ENCODE measurements at places on chromosomes 5 and 9.

DNA sequence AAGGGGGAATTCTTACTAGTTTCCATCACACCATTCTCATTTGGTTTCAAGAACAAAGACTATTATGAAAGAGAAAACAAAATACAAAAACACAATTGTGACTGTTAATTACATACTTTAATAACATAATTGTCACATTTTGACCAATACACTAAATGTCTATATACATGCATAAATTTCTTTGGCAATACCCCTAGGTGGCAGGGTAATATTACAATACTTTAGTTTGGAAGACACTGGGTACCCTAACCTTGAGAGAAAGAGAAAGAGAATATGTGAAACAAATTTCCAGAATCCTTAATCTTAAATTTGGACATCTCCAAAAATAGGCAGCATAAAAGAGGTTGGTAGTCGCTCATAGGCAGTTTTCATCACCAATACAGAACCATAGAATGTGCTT lies 619.6 kb upstream of the ADAMTS16 start:
- DNase-seq: no peak

- no peak for DNase-seq
Observed at GRCh38 chr5:152686931-152687330, 281.9 kb upstream of the NMUR2 start.

DNA sequence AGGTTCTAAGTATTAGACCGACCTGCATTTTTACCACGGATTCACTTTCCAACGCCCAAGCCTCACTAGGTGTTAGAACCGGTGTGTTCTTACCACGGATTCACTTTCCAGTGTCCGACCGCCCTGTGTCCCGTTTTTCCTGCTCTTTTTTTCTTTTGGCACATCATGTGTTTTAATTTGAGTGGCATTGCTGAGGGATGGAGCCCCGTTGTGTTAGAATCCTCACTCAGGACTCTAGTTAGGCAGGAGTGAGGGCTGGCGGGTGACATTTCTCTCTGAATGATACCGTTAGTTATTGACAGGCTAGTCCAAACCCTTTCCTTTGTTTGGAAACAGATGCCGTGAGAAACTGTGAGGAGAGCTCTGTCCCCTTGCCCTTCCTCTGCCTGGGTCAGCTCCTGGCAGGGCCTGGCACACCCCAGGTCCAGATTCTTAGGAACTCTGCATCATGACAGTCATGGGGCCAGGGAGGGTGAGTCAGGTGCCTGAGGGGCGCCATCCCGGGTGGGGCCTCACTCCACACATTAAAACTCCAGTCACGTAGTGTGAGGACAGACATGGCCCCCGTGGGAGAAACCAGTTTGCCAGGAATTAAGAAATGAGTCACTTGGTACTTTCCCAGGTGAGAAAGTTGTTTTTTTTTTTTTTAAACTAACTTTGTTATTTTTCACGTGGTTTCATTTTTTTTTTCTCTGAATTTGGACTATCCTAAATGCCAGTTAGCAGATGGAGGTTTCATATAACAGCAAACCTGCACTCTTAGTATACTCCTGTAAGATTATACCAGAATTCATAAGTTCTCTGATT lies 15.8 kb downstream of the EXOC3 start:
- no peak for DNase-seq

DNA sequence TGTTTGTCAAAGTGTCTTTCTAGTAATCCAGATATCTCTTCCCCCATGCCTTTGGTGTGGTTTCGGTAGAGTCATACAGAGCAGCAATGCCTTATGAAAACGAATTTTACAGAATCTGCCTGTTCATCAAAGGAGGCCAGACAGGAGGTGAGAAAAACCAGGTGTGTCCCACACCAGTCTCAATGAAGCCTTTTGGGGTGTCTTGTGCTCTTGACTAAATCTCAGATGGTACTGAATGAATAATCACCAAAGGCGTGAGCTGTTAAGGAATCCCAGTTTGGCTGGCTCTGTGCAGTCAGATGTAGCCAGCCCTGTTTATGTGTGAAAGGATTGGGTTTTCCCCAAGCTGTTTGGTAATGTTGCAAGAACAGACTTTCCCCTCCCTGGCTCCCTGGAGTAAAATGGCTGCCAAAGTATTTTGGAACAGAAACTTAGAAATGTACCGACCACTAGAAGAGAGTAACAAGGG lies 70.8 kb upstream of the CDKN2B start:
- DNase-seq: no peak

DNA sequence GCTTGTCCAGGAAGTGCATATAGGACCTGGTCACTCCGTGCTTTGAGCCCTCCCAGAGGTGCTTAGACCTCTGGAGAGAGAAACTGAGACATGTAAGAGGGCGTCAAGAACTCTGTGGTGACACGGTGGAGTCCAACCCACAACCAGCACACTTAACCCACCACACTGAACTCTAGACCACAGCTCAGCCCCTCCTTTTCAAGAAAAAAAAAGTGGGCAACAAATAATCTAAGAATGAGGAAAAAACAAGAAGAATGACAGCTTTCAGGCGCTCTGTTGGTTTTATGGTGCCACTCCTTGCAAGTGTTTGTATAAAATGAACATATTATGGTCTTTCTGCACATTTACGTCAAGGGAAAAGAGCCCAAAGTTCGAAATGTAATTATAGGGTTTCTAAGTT lies 50.2 kb upstream of the SNAPC3 start:
- DNase-seq: no peak

GRCh38 chr5:39294736-39295135 lies 69.6 kb downstream of the C9 start:
- DNase-seq: no peak

DNA sequence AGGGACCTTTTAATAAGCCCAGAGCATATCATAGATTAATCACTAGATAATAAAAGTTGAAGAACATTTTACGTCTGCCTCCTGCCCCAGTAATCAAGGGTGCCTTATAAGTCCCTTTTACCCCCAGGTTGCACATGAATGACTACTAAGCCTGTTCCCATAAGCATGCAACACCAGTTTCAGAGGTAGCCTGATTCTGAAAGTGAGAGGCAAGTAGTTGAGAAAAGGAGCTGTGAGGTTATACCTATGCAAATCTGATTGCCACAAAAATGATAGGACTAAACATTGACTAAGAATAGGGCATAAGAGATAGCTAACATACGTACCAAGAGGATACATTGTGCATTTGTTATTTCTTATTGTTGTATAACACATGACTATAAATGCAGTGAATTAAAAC lies 681.9 kb downstream of the ISL1 start:
- DNase-seq: no peak

- DNase-seq: no peak
Observed at GRCh38 chr9:86659413-86660046, 287.8 kb downstream of the GAS1 start.

DNA sequence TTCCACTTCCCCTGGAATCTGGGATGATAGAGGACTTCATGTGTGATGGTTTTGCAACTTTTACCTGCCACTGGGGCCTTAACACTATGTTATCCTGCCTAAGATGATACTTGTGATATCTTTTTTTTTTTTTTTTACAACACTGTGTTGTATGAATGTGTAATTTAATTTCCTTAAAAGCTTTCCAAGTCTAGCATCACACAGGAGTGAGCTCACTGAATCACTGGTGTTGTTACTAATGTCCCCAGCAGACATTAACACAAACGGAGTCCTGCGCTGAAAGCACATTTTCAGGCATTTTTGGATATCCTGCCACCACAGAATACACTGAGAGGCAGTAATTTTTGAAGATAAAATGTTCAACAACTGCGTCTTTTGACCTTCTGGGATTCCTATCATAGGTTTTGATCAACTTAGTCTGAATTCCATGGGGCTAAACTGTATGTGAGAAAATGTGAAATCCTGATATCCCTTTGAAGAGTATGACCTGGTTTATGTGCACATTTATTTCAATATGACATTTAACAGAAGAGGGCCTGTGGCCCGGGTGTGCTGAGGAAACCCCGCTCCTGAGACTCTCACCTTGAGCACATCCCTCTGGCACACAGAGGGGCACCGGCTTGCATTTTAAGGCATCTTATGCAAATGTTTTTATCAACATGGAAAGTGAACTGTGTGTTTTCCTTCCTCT lies 118.0 kb downstream of the FSTL4 start:
- no peak for DNase-seq

DNA sequence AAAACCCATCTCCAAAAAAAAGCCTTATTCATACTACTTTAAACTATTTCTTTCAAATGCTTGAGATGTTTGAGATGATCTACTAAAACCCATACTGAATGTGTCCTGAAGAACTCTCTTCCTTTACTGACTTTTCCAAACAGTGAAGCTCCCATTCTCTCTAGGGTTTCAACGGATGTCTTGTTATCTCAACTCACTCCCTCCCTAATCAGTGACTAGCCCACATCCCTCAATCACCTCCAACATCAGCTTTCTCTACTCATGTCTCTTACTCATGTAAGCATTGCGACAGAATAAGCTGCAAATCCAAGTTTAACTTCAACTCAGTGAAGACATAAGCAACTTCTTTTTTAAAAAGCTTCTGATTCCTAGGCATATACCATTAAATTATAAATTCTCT lies 42.1 kb downstream of the WDR41 start:
- no peak for DNase-seq

- DNase-seq: no peak
Observed at GRCh38 chr5:102531506-102531905, 32.7 kb upstream of the SLCO6A1 start.

DNA sequence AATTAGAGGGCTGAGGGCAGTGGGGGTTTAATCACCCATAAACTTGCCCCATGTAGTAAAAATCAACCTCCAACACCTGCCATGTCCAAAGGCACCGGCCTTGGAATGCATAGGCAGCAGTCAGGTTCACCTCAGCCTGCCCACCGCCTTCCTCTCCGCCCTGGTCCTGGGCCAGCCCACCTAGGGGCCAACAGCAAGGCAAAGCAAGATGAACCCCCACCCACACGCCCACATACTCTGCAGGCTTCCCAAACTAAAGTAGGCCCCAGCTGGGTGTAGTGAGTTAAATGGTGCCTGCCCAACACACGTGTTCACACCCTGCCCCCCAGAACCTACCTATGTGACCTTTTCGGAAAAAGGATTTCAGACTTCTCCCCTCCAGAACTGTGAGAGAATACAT lies 92.9 kb upstream of the RAI14 start:
- DNase-seq: no peak

DNA sequence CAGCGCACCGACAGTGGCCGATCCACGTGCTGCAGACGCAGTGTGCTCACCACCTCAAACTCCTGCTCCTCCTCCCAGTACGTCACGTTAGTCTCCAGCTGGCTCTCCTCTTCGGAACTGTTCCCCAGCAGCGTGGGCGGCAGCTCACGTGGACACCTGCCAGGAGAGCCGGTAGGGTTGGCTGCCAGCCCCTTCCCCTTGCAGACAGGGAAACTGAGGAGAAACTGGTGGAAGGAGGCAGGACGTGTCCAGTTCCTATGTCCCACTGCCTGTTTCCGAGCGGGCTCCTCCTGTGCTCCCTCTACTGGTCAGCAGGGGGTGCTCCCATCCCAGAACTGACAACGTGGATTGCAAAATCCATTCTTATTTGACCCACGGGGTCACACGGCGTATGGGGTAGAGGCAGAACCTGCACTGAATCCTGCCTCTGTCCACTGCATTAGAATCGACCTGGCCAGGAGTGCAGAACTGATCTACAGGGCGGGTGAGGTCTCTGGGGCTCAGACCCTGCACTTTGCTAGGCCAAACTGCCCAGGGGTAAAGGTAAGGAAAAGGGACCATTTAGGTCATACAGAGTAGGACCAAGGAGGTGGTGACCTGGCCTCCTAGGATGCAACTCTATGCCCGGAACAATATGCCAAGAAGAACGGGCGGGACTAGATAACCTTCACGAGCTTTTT lies 25.7 kb downstream of the PDGFRB start:
- DNase-seq: peak; percentile 48

- no peak for DNase-seq
Observed at GRCh38 chr9:130140706-130141105, 31.5 kb upstream of the NCS1 start.

- no peak for DNase-seq
Observed at GRCh38 chr9:13437866-13438265, 158.4 kb upstream of the MPDZ start.

- DNase-seq: no peak
Observed at GRCh38 chr5:95780597-95780996, 41.9 kb downstream of the GLRX start.

- no peak for DNase-seq
Observed at GRCh38 chr9:126248680-126249079, 77.9 kb upstream of the MVB12B start.

GRCh38 chr9:9892217-9892616 lies 720.6 kb downstream of the PTPRD start:
- no peak for DNase-seq

- no peak for DNase-seq
Observed at GRCh38 chr5:2303431-2304100, 420.8 kb upstream of the IRX4 start.
